Stimulated activated CD4-positive, alpha-beta T cell treated with anti-CD3 and anti-CD28 coated beads, TNF-alpha, amount 100 ng/mL, for 48 hours (primary cell): ENCODE measurements at places on chromosomes 2 and 18.

- DNase-seq, result no peak
Observed at GRCh38 chr2:200288670-200289429, 17.6 kb upstream of the SPATS2L start.

DNA sequence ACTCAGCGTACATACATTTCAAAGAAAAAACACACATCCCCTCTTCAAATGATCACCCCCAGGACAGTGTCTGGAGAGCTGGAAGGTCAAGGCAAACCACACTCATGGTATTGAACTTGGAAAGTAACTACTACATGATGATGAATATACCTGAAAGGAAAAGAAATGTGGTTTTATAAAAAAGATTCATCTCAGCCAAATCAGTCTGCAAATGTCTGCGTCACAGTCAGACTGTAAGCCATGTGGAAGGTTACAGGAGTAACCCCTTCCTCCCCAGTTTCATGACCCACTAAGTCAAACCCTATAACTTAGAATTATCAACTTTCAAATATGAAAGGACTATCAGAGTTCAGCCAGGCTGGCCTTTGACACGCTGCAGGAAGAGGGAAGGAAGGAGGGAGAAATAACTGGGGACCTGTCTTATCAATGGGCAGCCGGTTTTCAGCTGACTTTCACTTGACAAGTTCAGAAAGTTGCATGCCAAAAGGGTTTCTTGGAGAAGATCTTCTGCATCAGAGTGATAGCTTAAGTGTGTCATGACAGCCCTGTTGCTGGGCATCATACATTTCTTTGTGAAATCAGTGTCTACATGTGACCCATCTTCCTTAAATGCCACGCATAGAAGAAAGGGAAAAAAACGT is 7.0 kb upstream of the BMP10 start:
- DNase-seq, result no peak

- no peak for DNase-seq
Observed at GRCh38 chr2:216774620-216775019, 79.3 kb upstream of the IGFBP5 start.

DNA sequence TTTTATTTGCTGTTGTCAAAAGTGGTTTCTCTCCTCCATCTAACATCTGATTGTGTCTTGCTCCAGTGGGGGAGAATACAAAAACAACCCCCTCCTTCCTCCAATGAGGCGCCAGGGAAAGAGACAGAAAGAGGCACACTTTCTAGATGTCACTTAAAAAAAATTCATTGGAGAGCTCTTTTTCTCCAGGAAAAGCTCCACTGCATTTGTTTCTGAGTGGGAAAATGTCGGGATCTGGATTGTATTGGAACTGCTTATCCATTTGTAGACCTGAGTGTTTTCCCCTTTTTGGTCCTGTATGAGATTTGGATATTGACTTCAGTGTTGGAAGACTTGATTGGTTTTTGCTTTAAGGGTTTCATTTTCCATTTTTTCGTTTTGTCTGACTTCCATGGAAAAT is 995 bp downstream of the MBD5 start:
- no peak for DNase-seq

GRCh38 chr2:84158605-84159004 is 300.5 kb downstream of the SUCLG1 start:
- no peak for DNase-seq

GRCh38 chr2:197498937-197499593 is 575 bp downstream of the HSPD1 start:
- peak; percentile 36 for DNase-seq
